Cerebellar nuclear complex (tissue), 1 donor: ENCODE measurements at places on chromosomes 5 and 9.

DNA sequence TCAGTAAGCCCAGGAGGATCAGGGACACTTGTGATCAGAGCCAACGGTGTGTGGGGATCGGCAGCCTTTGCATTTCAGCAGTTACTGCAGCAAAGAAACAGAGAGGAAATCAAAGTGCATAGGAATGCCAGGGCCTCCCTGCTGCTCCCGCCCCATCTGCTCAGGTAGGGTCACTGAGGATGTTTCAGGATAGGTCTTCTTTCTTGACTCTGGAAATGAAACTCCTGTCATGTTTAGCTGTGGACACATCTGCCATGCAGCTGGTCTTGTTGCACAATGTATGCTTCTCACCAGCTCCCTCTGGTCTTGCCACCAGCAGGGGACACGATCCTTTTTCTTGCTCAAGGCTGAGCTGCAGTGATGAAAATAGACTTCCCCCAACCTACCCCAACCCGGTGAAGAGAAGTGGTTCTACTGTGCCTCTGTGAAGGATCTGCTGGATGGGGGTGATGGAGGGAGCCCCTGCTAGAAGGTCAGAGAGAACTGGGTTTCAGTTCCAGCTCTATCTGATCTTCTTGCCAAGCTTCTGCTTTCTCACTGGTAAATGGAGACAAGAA is 185.2 kb upstream of the KLF4 start:
- DNase-seq, result no peak

DNA sequence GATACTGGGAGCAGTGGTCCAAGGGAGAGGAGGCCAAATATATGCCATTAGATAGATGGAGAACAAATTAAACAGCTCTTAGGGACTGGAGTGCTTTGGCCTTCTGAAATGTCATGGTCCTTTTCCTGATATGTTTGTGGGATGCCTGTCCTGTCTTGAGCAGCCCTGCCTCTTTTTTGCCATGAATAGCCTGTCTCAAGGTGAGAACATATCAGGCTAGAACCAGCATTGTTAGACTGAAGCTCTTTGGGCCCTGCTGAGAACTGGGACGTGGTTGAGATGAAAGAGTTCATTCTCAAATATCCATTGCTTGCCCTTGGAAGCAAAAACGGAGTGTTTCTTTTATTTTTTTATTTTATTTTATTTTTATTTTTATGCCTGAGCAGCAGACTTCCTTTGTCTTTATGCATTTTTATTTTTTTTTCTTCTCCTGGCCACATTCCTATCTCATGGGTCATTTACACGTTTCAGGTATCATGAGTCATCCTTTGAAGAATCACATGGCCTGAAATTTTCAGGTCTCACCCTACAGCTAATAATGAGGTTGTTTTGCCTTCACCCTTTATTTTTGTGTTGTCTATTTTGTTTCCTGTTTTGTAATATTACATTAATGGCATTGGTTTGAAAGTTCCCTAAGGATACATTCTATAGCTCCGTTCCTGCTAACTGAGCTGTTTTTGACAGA is 371.4 kb downstream of the PSAT1 start:
- no peak for DNase-seq

- DNase-seq, result no peak
Observed at GRCh38 chr9:105608721-105609598, 51.0 kb downstream of the FKTN start.

- no peak for DNase-seq
Observed at GRCh38 chr9:1001838-1002237, 25.4 kb downstream of the DMRT3 start.

GRCh38 chr9:112761912-112762655 is 11.5 kb downstream of the SNX30 start:
- DNase-seq, result no peak

DNA sequence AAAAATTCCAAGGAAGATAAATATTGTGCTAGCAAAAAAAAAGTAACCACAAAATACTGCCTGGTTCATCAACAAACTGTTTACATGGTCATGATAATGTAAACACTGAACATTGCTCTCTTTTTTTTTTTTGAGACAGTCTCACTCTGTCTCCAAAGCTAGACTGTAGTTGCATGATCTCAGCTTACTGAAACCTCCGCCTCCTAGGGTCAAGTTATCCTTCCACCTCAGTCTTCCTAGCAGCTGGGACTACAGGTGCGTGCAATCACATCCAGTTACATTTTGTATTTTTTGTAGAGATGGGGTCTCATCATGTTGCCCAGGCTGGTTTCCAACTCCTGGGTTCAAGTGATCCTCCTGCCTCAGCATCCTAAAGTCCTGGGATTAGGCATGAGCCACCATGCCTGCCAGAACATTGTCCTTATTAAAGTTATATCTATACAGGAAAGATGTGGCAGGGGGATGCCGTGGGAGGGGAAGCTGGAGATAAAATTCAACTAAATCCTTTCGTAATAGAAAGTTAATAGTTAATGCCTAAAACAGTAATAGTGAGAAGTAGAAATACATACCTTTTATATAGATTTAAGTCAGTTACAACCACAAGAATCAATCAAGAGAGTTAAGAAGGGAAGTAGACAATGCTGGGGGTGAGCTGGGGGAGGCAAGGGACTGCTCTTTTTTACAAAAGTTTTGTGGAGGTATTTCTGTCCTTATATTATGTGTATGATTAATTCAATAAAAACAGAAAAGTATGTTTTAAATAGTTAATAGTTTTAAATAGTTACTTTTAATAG is 52.3 kb downstream of the RGMB start:
- DNase-seq, result no peak

GRCh38 chr9:68704498-68704813 is 584 bp upstream of the PIP5K1B start:
- DNase-seq, result no peak

- no peak for DNase-seq
Observed at GRCh38 chr5:109231331-109231730, 178.4 kb downstream of the PJA2 start.

DNA sequence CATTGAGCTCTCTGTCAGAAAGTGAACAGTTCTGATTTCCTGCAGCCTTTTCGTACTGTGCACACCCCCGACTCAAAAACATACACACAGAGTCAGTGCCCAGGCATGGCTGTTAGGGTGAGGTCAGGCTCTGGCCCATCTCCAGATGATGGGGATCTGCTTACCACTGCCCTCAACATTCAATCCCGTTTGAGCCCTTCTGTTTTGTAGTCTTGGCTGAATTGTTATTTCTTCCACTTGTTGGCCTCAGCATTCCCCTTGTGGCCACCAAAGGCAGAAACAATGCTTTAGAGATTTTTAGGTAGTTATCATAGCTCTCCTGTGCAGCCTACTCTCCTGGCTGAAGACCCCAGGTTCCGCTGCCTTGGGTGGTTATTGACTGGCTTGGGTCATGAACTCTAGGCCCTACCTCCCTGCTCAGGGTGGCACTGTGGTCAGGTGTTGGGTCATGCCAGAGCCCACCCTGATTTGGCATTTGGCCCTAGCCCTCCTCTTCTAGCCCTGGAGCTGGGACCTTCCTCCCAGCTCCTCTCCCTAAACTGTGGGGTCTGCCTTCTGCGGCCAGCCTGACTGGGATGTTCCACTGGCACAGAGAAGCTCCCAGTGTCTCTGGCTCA is 7.8 kb upstream of the MYOZ3 start:
- no peak for DNase-seq

- no peak for DNase-seq
Observed at GRCh38 chr5:138668451-138669380, 84.5 kb upstream of the CTNNA1 start.

GRCh38 chr9:28207657-28208056 is 634.4 kb upstream of the C9orf72 start:
- DNase-seq, result no peak

DNA sequence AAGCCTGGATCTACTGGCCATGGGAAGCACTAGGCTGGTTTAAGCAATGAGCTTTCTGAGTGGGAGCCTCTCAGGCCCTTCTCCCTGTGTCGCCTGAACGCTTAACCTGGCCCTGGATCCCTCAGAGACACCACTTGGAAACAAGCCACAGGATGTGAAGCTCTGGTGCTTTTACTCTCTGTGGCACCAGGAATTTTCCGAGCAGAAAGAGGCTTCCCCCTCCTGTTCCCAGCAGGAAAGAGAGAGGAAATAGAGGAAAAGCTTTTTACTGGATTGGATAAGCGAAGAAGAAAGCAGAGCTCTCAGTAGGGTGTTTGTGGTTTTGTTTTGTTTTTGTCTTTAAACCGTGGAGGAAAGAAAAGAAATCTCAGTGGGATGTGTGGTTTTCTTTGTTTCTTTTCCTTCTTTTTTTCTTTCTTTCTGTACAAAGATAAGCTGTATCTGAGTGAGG is 34.5 kb downstream of the COL15A1 start:
- DNase-seq, result peak; percentile 35

- DNase-seq, result no peak
Observed at GRCh38 chr5:146574713-146575112, 58.7 kb upstream of the GPR151 start.

GRCh38 chr5:112551419-112552032 is 132.4 kb upstream of the EPB41L4A start:
- DNase-seq, result peak; percentile 23

- DNase-seq, result no peak
Observed at GRCh38 chr5:150848271-150848670, 1.9 kb downstream of the IRGM start.

DNA sequence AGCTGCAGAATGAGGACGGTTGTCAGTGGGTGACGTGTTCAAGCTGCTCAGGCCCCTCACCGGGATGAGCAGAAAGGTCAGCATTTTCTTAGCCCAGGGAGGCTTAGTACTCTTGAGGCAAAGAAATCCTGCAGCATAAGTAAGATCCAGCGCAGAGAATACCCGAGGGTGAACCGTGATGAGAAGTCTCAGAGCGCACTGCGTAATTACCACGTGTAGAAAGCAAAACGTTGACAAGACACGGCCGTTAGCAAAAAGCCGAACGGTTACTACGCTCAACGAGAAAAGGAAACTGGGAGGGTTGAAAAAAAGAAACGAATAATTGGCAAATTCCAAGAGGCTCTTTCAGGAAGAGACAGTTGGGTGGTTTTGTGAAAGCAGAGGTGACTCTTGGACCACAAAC is 104.0 kb downstream of the COL23A1 start:
- DNase-seq, result no peak

GRCh38 chr5:52998552-52999313 is 9.6 kb downstream of the ITGA2 start:
- DNase-seq, result no peak

- no peak for DNase-seq
Observed at GRCh38 chr5:79481574-79481973, 32.4 kb downstream of the HOMER1 start.

GRCh38 chr5:115930630-115931337 is 31.5 kb upstream of the LVRN start:
- no peak for DNase-seq

GRCh38 chr9:136044971-136045594 is 50.0 kb downstream of the NACC2 start:
- DNase-seq, result no peak

DNA sequence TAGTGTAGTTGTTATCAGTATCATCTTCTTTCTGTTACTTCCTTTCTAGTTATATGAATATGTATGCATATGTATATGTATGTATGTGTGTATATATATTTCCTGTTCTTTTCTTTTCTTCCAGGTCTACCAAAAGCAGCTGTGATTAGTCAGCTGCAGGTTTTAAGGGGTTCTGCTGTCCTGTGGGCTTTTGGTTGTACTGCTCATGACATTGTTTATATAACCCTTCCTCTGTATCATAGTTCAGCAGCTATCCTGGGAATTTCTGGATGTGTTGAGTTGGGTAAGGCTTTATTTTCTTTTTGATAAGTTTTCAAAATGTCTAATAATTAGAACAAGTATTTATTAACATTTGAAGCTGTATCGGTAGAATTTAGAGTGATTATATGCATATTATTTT is 23.2 kb downstream of the SLC27A6 start:
- DNase-seq, result no peak

DNA sequence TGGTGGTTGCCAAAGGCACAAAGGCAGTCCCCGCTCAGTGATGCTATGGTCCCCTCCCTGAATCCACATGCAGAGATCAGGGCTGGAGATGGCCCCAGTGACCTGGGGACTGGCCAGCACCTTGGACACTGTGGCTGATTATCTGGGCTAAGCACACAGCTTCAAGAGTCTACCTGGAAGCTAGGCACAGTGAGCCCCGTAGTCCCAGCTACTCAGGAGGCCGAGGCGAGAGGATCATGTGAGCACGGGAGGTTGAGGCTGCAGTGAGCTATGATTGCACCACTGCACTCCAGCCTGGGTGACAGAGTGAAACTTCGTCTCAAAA is 8.3 kb upstream of the SCGB3A1 start:
- no peak for DNase-seq

DNA sequence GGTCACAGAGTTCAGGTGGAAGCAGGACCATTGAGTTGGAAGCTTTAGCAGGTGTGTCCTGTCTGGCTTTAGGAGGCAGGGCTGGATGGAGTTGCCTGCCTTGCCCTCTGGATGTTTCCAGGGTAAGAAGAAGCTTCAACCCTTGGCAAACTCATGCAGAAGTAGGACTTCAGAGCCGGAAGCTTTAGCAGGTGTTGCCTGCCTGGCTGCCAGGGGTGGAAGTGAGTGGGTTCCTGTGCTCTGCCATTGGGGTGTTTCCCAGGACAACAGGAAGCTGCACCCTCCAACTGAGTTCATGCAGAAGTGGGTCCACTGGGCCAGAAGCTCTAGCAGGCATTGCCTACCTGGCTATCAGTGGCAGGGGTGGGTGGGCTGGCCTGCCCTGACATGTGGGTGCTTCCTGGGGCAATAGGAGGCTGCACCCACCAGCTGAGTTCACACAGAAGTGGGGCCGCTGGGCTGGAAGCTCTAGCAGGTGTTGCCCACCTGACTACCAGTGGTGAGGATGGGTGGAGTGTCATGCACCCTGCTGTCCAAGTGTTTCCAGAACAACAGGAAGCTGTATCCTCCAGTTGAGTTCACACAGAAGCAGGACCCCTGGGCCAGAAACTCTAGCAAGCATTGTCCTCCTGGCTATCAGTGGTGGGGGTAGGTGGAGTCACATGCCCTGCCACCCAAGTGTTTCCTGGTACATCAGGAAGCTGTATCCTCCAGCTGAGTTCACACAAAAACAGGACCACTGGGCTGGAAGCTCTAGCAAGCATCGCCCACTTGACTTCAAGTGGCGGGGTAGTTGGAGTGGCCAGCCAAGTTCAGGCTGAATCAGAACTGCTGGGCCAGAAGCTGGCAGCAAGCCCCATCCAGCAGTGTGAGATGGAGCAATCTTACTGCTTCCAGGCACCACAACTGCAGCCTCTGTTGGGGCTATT is 24.6 kb downstream of the LOX start:
- DNase-seq, result no peak

DNA sequence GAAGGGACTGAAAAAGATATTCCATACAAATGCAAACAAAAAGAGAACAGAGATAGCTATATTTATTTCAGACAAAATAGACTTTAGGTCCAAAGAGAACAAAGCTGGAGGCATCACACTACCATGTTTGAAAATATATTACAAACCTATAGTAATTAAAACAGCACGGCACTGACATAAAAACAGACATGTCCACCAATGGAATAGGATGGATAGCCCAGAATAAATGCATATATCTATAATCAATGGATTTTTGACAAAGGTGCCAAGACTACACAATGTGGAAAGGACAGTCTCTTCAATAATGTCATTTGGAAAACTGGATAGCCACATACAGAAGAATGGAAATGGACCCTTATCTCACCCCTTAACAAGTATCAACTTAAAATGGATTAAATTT is 10.2 kb downstream of the PRKAA1 start:
- DNase-seq, result no peak
